ENCODE measurements at places on chromosomes 3 and 15.

GRCh38 chr3:69764861-69765260 lies 25.6 kb downstream of the MITF start:
- no peak for DNase-seq

GRCh38 chr3:197082871-197083270 lies 53.3 kb upstream of the MELTF start:
- no peak for DNase-seq

DNA sequence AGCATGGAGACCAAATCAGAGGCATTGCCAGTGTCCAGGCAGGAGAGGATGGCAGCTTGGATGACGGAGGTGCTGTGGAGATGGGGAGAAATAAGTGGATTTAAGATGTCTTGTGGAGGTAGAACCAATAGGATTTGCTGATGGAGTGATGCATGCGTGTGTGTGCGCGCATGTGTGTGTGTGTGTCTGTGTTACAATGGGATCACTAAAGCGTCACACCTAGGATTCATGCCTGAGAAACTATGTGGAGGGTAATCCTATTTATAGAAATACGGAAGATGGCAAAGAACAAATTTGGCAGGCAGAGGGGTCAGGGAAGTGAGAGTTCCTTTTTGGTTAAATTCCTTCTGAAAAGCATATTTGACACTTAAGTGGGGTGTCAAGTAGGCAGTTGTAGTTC lies 64.8 kb upstream of the ARL8B start:
- no peak for DNase-seq

- peak; percentile 82 for DNase-seq
Measured at GRCh38 chr3:153138276-153139210, 23.5 kb upstream of the RAP2B start.

GRCh38 chr3:140630366-140630765 lies 47.5 kb upstream of the TRIM42 start:
- DNase-seq: no peak

DNA sequence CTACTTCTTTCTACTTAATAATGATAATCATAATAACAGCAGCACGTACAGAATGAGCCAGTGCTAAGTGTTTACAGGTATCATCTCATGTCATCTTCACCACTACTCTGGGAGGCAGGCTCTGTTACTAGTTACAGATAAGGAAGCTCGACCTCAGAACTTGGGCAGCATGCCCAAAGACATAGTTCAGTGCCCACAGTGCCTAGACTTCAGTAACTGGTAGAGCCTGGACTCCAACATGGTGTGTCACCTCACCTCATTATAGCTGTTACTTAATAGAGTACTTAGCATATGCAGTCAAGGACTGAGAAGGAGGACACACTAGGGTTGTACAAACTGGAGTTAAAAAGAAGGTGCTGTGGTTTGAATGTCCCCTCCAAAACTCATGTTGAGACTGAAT lies 7.6 kb downstream of the GADL1 start:
- no peak for DNase-seq

DNA sequence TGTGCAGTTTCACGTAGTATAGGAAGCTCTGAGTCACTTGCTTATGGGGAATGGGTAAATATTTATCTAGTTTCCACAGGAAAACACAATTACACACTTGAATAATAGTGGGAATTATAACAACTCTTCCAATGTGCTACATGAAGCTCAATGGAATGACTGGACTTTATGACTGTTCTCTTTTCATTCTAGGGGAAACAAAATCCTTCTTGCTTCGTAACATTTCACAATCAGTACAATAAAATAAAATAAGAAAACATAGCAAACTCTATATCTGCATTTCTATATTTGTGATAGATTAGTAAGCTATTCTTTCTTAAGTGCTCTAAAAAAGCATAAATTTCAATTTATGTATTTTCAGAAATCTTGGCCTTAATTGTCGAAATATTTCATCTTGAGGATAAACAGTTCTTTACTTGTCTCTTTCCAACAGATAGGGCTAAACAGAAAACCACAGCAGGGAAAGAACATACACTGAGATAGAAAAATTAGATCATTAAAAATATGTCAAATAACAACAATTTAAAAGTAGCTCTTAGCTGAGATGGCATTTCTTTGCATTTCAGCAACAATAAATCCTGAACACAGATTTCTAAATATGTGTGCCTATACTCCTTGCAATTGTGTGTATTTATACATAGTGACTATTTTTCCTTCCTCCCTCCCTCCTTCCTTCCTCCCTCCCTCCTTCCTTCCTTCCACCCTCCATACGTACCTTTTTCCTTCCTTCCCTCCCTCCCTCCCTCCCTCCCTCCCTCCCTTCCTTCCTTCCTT lies 395.5 kb upstream of the KCNMB2 start:
- no peak for DNase-seq

DNA sequence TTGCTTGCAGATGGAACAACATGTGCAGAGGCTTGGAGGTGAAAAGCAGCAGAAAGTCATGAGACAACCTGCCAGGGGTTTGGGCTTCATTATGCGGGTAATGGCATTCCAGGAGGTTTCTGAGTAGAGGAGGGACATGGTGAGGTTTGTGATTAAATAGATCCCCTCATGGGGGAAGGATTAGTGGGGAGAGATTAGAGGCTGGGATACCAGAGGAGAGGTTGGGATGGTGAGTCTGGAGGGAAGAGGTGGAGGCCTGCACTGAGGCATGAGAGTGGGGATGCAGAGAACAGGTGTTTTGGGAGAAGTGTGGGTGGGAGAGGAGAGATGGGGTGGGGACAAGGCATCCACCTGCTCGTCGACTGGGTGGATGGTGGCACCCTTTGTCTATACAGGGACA lies 6.8 kb upstream of the IQSEC1 start:
- no peak for DNase-seq

GRCh38 chr15:27427276-27427675 lies 456.3 kb downstream of the GABRG3 start:
- no peak for DNase-seq

DNA sequence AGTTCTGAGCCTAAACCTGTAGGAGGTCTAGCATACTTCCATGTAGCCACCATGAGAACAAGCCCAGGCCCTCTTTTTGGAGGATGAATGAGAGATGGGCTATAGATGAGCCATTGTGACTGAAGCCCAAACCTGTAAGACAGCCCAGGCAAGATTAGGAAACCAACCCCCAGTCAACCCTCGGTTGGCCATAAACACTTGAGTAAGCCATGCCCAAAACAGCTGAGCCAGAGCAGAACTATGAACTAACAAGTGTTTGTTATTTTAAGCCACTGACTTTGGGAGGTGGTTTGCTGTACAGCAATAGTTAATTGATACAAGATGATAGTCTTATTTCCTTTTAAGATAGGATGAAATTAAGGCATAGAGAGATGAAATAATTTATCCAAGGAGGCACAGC lies 12.4 kb upstream of the CPNE4 start:
- no peak for DNase-seq

GRCh38 chr3:128413413-128414205 lies 53.1 kb downstream of the DNAJB8 start:
- DNase-seq: no peak

Measured in transverse colon (tissue), 4 donors.